Anterior cingulate cortex (tissue), 58 donors: ENCODE measurements at places on chromosomes 6 and 20.

- no peak for DNase-seq
Observed at GRCh38 chr6:514396-514978, 122.9 kb downstream of the IRF4 start.

DNA sequence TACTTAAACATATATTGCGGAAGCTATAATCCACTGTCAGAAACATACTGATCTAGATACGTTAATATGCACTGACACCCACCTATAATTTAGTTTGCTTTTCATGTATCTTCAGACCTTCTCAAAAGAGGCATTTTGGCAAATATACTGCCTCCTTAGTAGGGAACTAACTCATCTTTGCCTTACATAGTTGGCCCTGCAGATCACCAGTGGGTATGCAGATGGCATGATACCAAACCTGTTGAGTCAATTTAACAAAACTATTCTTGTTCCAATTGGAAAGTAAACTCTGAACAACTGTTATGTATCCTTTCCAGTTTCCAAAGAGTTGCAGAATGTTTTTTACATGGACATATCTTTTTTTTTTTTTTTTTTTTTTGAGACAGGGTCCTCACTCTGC is 35.6 kb upstream of the TBC1D20 start:
- DNase-seq = no peak

GRCh38 chr6:155245831-155246230 is 18.0 kb upstream of the CLDN20 start:
- no peak for DNase-seq

- DNase-seq = no peak
Observed at GRCh38 chr20:2178318-2179232, 76.9 kb downstream of the STK35 start.

- no peak for DNase-seq
Observed at GRCh38 chr6:16736856-16737775, 24.1 kb downstream of the ATXN1 start.

DNA sequence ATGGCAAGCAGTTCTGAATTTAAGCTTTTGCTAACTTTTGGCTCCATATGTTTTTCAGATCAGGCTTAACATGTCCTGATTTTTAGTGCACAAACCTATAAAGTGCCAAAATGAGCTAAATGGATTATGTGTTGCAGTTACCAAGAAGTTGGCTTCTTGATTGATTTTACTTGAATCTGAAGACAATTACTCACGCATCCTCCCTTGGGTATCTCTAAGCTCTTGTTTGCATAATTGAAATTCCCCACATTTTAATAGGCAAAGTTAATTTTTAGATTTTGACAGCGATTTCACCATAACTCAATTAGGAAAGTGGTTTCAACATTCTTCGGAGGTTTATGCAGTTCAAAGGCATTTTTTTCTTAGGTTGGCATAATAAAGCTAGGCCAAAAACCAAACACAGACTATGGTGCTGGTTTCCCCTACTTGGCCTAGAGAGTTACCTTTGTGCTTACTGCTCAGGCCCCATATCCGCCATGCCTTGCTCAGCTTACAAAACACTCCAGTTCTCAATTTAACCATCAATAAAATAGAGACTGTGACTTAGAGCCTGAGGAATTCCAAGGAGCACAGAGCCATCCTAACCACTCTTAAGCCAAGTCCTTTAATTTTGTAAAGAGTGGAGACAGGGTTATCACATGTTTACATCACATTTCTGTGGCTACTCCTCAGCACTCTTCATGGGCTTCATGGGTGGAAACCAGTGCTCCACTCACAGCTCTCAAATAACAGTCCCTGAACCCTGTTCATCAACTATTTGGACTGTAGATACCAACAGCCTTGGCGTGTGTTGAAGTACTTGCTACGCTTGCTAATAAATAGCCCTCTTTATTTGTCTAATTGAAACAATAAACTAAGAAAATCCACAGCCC is 32.1 kb downstream of the LAMA4 start:
- DNase-seq = no peak

DNA sequence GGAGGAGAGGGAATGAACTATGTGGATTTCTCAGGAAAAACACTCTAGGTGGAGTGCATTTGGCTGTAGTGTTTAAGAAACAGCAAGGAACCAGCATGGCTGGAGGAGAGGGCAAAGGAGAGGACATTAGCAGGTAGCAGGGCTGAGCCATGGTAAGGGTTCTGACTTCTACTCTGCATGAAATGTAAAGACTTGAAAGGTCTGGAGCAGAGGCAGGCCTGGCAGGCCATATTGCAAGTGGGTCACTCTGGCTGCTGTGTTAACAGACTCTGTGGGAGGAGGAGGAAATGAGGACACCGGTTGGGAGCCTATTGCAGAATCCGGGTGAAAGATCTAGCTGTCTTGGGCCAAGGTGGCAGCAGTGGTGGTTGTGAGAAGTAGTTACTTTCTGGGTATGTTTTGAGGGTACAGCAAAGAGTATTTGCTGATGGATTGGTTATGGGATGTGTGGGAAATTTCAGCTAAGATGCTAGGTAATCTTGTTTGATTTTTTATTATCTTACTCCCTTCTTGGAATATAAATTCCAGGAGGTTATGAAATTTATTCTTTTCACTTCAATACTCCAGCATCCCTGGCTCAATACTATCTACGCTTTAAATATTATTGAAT is 115.9 kb upstream of the BCLAF1 start:
- DNase-seq = no peak

- no peak for DNase-seq
Observed at GRCh38 chr6:110608151-110608550, 131.7 kb upstream of the SLC22A16 start.

- DNase-seq = no peak
Observed at GRCh38 chr6:113104541-113104940, 752.6 kb upstream of the MARCKS start.

GRCh38 chr20:23773127-23773526 is 22.4 kb upstream of the CST1 start:
- no peak for DNase-seq

GRCh38 chr6:55568808-55569439 is 10.1 kb downstream of the HMGCLL1 start:
- no peak for DNase-seq

- DNase-seq = no peak
Observed at GRCh38 chr20:35854713-35855348, 83.0 kb downstream of the PHF20 start.
